ENCODE measurements at places on chromosomes 6 and 20. TPM values are rescaled to one million over a fixed set of nuclear protein-coding genes. Genes with fewer than 3 reads are reported as not detected.

The CGA gene
- not detected for total RNA-seq

The PAK1IP1 gene
- total RNA-seq: 27.3 TPM

The B3GALT4 gene
- total RNA-seq: 6.0 TPM

The SLC9A8 gene
- 6.7 TPM for total RNA-seq

The HS3ST5 gene
- total RNA-seq: 0.05 TPM

The C6orf15 gene
- not detected for total RNA-seq

The AFDN gene
- 143 TPM for total RNA-seq

The FAM184A gene
- 8.7 TPM for total RNA-seq

DNA sequence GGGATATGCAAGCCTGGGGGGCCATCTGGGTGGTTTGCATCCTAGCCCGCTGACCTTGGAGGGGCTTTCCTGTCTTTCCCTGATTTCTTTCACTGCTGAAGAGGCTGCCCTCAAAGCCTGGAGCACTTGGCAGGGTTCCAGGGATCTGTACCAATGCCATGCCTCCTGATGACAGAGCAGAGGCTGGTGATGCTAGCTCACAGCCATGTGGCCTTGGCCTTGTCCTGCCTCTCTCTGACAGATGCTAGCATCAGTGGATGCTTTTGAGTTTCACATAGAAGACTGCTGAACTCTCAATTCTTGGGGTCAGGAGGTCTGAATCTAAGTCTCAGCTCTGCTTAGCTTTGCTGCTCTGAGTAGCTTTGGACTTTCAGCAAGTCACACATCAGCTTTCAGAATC, 21.9 kb upstream of the RREB1 start:
- no peak for DNase-seq

DNA sequence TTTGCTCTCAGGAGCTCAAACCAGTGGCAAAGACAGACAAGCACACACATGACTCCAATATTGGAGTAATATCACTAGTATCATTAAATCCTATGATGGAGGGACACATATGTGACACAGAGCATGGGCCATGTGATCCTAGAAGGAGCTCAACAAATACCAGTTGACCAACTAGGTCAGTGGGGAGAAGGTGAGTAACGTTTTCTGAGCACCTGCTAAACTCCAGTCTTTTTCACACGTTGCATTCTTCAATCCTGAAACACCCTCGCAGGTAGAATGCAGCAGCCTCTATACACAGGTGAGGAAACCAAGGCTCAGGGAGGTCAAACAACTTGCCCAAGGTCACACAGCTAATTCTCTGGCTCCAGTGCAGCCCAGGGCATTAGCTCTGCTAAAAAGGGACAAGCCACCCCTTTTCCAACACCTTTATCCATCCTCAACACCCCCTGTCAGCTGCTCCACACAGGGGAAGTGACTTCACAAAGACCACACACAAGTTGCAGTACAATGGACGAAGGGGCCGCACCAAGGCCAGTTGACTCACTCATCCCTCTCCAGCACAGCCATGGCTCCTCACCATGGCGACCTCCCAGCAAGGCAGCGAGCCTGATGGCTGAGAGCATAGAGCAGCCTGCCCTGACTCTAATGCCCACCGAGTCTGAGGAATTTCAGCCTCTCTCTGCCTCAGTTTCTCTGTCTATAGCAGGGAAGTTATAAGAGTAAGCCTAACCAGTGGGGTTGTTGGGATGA, 4.4 kb downstream of the CAPN11 start:
- no peak for DNase-seq

DNA sequence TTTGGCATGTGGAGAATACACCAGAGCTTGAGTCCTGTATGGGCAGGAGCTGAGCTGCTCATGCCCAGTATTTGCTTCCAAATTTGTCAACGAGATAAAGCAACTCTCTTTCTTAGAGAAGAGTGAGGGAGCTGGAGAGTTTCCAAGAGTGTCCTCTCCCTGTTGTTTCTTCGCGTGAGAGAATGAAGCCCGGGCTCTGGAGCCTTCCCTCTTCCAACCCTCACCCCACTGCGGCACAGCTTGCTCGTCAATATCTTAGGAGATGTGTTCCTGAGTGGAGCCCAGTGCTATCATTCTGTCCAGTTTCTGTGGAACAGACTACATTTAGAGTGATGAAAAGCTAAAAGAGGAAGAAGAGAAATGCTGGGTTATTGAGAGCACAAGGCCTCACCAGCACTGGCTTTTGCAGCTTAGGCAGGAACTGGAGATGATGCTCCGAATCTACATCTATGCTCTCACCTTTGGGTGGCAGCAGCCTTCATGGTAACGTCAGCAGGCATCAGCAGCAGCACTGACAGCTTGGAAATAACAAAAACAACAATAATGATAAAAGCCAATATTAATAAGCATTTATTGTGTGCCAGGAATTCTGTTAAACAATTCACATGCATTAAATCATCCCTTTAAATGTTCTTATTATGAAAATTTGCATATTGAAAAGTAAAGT, 66.5 kb upstream of the TFB1M start:
- no peak for DNase-seq

DNA sequence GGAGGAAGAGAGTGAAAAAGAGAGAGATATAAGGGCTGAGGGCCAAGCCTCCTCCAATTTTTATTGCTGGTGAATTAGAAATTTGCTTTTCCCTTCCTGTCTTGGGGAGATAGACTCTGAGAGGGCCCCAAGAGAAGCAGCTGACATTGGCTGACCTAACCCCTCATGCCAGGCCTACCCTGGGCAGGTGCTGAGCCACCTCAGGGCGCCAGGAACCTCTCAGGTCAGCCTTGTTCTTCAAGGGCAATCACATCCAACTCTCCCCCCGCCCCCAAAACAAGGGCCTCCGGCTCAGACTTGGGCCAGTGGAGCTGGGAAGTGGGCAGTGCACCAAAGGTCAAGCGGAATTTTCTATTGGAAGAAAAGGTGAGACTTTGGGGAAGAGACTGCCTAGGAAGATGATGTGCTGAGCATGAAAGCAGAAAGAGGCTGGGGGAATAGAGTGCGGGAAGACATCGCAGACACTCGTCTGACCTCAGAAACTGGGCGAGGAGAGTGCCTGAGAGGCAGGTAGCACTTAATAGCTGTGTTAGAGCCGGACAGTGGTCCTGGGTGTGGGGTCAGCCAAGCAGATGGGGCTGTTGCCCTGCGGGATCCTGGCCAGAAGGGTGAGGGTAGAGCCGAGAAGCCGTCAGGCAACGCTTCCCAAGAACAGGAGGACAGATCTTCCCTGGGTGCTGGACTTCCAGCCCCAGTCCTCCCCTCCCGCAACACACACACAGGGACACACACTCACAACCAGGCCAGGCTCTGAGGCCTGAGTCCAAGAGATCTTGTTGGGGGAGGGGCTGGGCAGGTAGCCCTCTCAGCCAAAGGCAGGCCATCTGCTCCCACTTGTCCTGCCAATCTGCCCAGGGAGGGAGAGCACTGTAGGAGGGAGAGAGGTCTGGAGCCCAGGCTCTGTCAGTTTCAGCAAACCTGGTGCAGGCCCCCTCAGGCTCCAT, 3.7 kb upstream of the FASTKD5 start:
- no peak for DNase-seq

DNA sequence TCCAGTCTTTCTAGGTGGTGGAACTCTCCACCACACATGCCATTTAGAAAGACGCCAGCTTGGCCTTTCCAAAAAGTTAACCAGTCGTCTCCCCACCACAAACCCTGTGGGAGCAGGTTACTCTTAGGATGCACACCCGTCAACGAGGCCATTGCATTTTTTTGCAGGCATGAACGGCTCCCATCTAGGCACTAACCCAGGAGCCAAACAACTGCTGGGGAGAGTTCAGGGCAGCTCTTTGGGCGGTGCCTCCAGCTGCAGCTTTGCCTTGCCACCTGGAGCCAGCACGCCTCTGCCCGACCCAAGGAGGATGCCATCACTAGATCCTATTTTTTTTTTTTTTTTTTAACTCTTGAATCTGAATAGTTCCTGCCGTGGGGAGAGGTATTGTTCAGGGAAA, 39.9 kb downstream of the TBC1D7 start:
- DNase-seq: no peak

GRCh38 chr6:138588805-138589434, 89.6 kb upstream of the NHSL1 start:
- DNase-seq: peak; percentile 74

DNA sequence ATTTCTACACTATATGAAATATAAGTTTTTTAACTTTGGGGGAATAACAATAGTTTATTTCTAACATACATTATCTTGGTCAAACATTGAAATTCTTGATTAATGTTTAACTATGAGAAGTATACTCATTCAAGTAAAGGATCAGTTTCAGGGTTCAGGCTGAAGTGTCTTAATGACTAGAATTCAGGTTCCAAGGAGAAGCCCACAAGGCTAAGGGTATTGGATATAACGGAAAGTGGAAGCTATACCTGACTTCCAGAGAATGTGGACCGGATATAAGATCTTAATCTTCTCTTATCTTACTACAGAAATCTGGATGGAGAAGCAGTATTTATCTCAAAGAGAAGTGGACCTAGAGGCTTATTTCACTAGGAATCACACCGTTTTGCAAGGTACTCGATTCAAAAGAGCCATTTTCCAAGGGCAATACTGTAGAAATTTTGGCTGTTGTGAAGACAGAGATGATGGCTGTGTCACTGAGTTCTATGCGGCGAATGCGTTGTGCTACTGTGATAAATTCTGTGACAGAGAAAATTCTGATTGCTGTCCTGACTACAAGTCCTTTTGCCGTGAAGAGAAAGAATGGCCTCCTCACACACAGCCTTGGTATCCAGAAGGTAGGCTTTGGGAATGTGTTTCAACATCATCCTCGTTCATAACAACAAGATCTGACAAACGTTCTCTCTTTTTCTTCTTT, at the start of gene TINAG:
TSS of gene TINAG (plus strand) at position 153 of the 697 bp plus-strand sequence. CDS start at position 263, 110 bp downstream.
- no peak for DNase-seq

DNA sequence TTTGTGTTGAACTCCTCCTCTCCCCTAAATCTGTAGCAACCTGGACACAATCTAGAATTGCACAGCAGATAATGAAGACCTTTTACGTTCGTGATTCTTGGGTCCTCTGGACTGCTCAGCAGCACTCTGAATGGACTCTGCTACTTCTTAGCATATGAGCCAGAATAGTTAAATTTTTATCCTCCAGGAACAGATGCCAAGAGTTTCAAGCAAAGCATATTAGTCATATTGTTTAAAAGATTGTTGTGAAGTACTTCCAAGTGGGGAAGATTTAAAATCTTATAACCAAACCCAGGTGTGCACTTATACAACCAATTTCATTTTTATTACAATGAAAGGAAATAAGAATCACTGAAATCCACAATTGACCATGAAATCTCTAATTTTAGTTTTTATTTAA, 118.9 kb upstream of the EXOC2 start:
- DNase-seq: no peak

DNA sequence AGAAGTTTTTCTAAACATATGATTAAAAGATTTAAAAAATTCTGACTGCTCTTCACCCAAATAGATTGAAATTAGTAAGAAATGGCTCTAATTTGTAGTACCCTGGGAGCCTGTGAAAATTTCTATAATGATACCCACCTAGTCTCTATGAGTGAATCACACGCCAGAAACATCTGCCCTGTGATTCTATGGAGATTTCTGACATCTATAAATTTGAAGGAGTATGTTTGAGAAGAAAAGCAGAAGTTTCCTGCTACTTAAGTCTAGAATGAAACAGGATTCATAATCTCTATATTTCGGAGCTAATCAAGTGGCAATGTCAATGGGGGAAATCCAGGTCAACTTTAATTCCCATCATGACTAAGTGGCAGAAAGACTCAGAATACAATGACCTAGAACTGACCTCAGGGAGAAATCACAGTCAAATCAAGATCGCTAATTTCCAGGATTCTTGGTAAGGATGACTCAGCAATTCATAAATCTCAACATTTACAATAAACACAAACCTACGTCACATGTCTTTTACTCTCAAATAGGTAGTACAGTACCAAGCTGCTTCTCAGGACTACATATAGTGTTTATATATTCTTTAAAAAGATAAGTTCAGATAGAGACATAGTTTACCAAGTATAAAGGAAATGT, 186.2 kb upstream of the TNFAIP3 start:
- no peak for DNase-seq

- DNase-seq: no peak
These were observed 58.0 kb downstream of the MYH7B start for GRCh38 chr20:35013421-35014411.

- no peak for DNase-seq
These were observed 816.3 kb downstream of the DHX35 start for GRCh38 chr20:39778431-39778830.

DNA sequence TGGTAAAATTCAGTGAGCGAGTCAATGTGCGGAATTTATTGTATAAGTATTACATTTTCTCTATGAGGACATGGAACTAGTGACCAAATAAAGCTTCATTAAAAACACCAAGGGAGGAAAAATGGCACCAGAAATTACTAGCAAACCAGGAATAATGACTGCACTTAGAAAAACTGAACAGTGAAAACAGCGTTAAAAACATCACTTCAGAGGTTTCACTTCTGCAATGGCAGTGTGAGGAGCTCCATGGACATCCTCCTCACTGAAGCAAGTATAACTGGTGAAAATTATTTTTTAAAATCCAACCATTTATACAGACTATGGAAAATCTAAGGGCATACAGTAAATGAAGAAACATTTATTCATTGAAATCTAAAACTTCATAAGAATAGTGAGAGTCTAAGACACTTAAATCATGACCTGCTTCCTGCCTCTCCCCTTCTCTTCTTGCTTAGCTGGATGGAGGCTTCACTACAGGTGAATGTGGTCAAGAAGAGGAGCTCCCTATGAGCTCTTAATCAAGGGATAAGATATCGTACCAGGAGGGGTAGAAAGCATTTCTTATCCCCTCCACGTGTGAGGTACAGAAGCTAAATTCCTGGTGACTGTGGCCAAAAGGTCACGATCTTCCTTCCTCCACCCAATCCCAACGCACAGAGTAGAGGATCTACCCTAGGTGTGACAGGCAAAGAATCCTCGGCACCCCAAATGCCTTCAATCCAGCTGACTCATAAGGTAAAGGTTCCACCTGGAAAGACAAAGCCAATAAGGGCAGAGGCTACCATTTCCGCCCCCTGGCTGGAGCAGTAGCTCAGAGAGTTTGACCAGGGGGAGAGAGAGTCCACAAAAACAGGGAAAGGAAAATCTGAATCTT, 12.3 kb upstream of the ASF1A start:
- no peak for DNase-seq

DNA sequence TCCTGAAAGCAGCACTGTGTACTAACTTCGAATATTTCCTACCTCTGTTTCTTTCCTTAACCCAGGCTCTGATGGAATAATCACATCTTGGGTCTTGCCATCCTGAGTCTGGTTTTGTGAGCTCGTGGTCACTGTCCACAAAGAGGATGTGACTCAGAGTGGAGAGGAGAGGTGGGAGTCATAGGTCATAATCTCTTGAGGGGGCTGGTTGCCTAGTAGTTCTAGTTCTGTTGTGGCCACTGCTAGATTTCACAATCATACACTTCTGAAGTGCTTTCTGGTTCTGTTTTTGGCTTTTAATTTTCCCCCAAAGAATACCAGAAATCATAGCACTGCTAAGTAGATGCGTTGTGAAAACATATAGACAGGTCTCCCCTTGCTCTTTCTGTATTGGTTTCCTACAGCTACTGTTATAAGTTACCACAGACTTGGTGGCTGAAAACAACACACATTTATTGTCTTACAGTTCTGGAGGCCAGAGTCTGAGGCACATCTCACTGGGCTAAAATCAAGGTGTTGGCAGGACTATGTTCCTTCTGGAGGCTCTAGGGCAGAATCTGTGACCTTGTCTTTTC, 102.8 kb downstream of the NRSN1 start:
- DNase-seq: no peak

GRCh38 chr6:66096679-66097078, 389.7 kb upstream of the EYS start:
- DNase-seq: no peak

- DNase-seq: no peak
These were observed 504 bp downstream of the B4GALT5 start for GRCh38 chr20:49712996-49713752.

GRCh38 chr20:56018716-56019115, 13.4 kb upstream of the CBLN4 start:
- no peak for DNase-seq
